HuH-7.5 (cell line): ENCODE measurements at places on chromosomes 13 and 19.

GRCh38 chr19:18414504-18415177, 4.6 kb upstream of the SSBP4 start:
- no peak for DNase-seq

- DNase-seq, result no peak
Observed at GRCh38 chr19:54458648-54459281, 4.8 kb downstream of the LENG9 start.

- no peak for DNase-seq
Observed at GRCh38 chr19:19448238-19448544, 42.7 kb downstream of the GATAD2A start.

DNA sequence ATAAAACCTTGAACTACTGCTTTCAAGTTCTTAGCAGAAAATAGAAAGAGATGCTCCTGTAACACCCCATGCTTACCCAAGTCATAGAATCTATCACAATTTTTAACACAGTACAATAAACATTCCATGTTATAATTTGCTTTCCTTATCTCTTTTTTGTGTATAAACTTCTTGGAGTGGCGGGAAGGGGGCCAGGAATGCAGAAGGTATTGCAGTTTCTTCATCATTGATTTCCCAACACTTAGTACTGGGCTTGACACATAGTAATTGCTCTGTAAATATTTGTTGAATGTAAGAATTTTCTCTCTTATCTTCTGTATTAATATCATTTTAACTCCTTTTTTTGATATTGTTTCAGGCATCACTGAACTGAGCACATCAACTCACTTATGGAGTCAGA, 535.8 kb downstream of the KCTD12 start:
- DNase-seq, result no peak

DNA sequence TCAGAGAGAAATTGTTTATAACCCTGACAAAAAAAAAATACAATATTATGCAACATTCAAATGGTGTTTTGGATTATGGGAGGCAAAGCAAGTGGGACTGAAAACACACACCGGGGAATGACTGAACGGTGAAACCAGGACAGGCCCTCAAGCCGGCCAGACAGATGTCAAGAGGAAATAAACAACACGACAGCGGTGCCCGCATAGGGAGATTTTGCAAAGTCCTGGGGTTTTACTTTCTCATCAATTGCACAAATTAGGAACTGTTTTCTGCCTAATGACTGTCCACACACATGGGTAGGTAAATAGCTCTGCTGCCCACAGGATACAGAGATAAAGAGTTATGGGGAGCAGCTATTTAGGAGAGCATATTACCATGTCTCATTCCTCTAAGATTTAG, 134.5 kb downstream of the IRS2 start:
- DNase-seq, result no peak

DNA sequence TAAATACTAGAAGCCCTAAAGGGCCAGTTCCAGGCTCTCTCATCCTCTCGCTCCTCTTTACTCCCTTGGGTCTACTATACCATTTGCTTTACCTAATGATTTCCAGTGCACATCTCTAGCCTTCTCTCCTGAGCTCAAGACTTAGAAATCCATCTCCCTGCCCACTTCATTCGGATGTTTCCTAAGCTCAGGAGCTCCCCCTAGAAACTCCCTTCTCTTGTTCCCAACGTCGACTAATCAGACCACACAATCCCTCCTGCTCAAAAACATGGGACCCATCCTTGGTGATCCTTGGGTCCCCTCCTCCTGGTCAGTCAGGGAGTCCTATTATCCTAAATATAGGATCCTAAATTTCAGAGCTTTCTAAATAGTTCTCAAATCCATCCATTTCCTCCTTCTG, 21.1 kb upstream of the STK24 start:
- DNase-seq, result no peak

GRCh38 chr13:51502153-51502651, 49.4 kb upstream of the INTS6 start:
- DNase-seq, result no peak

DNA sequence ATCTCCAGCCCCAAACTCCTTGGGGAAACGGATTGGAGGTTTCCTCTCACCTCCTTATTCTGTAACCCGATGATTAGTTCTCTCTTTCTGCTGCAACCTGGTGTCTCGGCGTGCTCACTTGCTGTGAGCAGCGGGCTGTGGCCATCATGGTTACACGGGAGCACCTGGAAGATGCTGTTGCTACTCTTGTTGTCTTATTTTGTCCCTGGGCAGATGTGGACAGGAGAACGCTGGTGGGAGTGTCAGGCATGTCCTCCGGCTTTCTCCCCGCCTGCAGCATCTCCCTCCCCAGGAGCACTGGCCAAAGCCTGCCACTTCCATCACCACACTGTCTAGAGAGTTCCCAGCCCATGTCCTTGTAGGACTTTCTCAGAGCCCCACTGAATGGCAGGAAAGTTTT, 211.8 kb upstream of the ZNF536 start:
- DNase-seq, result no peak
